Right atrium auricular region (tissue), 2 donors: ENCODE measurements at places on chromosomes 1 and 21.

GRCh38 chr1:44819196-44819607 lies 10.9 kb downstream of the BTBD19 start:
- DNase-seq = no peak

DNA sequence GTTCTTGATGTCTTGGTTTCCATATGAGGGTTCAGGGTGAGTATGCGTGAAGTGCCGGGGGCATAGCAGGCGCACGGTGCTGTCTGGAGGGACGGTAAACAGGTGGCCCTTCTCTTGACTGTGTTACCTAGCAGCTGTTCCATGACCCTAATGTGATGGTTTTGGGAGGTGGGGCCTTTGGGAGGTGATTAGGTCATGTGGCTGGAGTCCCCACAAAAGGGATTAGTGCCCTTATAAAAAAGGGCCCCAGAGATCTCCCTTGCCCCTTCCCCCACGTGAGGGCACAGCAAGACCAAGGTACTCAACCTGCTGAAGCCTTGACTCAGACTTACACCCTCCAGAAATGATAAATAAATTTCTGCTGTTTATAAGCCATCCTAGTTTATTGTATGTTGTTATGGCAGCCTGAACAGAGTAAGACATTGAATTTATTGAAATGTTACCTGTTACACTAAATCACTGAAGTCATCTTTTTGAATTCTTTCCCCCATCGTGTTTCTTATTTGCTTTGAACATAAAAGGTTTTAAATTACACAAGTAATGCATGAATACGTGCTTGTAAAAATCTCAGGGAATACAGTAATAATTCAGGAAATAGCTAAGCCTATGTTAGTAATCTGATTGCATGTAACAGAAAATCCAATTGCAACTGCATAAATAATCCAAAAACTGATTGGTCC lies 15.6 kb downstream of the TRAPPC10 start:
- no peak for DNase-seq

DNA sequence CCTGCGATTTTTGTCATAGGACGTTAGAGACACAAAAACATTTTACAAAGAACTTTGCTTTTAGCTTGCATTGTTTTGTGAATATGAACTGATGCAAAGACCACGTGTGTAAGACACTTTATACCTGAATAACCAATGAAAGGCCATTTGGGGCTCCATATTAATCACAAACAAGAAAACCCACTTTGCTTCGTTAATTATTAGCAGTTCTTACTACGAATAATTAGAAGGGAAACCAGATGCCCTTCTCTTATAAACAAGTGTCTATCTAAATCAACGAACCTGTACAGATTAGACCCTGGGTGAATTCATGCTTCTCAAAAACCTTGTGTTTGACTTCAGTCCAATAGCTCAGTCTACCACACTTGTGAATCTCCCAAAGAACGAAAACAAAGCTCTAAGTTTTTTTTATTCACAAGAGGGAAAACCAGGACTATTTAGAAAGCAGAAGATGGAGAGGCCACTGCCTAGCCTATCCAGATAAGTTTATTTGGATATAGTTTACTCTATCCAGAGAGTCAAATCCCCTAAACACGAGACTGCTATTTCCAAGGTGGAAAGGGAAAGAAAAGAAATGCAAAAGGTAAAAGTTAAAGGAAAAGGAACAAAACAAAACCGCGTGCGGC lies 897 bp downstream of the CYYR1 start:
- no peak for DNase-seq

GRCh38 chr1:115547696-115548095 lies 94.1 kb upstream of the VANGL1 start:
- no peak for DNase-seq

DNA sequence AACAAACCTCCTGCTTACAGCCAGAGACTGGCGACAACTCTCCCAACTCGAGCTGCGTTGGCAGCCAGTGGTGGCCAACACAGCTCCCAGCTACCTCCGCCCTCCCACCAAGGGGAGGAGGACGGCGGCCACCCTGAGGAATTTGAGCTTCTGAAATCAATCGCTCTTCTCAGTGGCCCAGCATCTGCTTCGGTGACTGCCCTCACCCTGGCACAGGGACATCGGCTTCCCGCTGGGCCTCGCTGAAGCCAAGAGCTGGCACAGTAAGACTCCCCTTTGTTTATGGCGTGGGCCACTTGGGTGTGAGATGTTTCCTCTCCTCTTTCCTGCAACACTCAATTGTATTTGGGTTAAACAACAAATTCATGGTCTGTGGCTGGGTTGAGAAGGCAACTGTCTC lies 136.2 kb downstream of the ZBTB18 start:
- DNase-seq = no peak

- DNase-seq = no peak
These were observed 62.3 kb downstream of the LYPLAL1 start for GRCh38 chr1:219235903-219236481.

GRCh38 chr1:199020051-199020450 lies 381.2 kb downstream of the PTPRC start:
- DNase-seq = no peak

GRCh38 chr21:15735409-15735808 lies 5.6 kb downstream of the USP25 start:
- no peak for DNase-seq

DNA sequence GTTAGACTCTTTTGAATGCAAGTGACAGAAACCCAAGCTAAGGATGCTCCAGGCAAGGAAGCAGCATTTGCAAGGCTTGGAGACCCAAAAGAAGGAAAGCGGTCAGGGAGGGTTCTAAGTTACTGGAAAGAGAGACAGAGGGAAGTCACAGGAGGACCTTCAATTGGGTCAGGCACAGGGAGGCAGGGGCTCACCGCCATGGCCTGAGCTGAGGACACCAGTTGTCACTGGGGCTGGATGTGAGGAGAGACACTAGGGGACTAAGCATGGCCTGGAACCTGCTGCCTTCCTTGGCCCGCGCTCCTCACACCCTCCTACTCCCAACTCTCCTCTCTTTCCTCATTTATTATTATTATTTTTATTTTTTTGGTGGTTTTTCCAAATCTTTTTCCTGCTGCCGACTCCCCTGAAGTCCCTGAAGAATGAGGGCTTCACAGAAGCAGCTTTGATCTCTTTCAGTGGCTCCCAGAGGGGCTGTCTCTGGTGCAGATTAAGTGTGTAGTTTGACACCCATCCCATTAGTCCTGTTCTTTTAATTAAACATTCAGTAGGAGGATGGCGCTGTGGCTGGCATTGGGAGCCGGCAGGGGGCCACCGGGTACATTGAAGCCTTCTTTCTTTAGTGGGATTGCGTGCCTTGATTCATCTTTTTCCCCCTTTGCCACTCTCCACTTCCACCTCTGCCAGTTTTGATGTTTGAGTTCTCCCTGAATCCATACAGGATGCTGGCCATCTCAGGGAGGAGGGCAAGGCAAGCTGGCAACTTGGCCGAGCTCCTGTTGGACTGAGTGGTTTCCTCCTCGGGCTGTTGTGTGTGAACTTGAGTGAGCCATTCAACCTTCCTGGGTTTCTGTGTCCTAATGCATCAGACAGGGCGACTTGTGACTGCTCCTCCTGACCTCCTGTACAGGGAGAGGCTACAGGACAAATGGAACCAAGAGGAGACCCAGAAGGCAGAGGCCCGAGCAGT lies 59.3 kb downstream of the MDM4 start:
- no peak for DNase-seq

GRCh38 chr1:54810153-54810942 lies 9.2 kb upstream of the TTC22 start:
- DNase-seq = peak; percentile 63

GRCh38 chr1:165671526-165671925 lies 26.8 kb downstream of the ALDH9A1 start:
- DNase-seq = no peak

GRCh38 chr1:172238965-172239364 lies 181.5 kb upstream of the C1orf105 start:
- DNase-seq = no peak

- DNase-seq = no peak
These were observed 253.2 kb downstream of the PTPRC start for GRCh38 chr1:198892065-198892464.

DNA sequence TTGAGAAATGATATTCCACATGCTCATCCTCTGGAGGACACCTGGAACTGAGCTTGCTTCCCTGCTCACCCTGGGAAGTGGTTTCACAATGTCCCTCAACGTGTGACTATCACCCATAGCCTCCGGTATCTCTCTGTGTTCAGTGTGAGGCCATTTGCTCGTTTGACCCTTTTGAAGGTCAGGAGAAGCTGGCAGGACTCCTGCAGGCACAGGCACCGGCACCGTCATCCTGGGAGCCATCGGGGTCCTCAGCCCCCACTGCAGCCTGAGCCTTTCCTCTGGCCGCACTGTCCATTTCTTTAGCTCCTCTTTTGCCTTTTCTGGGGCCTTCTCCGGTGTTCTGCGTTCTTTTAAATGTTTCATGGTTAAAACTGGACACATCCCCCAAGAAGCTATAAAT lies 159.6 kb upstream of the COL6A1 start:
- DNase-seq = peak; percentile 11

GRCh38 chr1:20588634-20589225 lies at the start of gene CDA:
CDA (plus strand) TSS chr1:20589097; CDS start chr1:20589130, 33 bp downstream.
- DNase-seq = peak; percentile 59

- no peak for DNase-seq
These were observed 105.8 kb downstream of the GLIS1 start for GRCh38 chr1:53633073-53633704.

GRCh38 chr1:108657356-108658080 lies 3.4 kb downstream of the HENMT1 start:
- no peak for DNase-seq

DNA sequence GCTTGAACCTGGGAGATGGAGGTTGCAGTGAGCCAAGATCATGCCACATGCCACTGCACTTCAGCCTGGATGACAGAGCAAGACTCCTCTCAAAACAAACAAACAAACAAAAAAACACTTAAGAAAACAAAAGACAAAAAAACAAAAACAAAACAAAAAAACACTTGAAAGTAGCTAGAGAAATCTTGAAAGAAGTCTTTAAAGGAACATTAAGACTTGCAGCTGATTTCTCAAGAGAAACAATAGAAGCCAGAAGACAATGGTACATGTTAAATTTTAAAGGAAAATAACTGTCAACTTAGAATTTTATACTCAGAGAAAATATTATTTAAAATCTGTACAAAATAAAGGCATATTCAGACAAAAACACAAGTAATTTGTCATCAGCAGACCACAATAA lies 71.3 kb downstream of the HLX start:
- DNase-seq = no peak

GRCh38 chr1:247298701-247299100 lies 33.0 kb downstream of the ZNF496 start:
- DNase-seq = no peak

DNA sequence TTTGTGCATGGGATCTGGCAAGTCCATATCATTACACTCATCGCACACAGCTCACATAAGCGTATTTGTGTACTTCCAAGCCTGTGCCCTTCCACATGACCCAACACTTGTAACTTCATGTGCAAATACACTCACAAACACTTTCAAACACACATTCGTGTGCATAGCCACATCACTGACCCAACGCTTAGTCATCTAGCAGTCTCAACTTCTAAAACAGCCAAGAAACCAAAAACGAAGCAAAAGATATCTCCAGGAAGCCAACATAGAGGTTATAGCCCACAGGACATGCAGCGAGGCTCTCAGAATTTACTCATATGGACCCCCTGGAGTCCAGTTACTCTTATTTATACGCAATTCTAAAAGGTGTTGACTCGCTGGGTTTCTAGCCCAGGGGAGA lies 10.9 kb upstream of the GOLT1A start:
- DNase-seq = no peak

- DNase-seq = no peak
These were observed 1.5 kb downstream of the LHX8 start for GRCh38 chr1:75135573-75136194.

DNA sequence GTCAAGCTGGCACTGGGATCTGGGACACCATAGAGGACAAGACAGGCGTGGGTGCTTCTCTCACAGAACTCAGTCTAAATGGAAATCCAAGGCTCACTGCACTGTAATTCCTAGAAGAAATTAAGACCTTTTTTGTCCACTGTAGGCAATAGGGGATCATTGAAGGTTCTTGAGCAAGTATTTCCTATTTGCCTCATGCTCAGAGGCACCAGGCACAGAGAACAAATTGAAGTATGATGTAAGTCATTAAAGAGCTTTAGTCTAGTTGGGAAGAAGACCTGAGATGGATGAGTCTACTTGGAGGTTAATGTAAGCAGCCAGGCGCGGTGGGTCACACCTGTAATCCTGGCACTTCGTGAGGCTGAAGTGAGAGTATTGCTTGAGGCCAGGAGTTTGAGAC lies 34.6 kb downstream of the EIF2D start:
- no peak for DNase-seq

GRCh38 chr1:246460406-246460805 lies 46.7 kb downstream of the SMYD3 start:
- no peak for DNase-seq

DNA sequence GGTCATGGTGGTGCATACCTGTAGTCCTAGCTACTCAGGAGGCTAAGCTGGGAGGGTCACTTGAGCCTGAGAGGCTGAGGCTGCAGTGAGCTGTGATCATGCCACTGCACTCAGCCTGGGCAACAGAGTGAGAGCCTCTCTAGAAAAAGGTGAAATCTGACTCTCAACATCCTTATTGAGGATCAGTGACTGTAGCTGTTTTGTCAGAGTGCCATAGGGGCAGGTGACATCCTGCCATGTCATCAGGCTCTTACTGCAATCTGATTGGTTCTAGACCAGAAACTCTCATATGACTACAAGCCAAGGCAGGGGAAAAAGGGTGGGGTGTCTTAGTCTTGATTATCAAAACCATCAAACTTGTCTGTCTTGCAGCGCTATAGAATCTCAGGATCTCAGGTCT lies 62.8 kb upstream of the NGF start:
- DNase-seq = no peak

GRCh38 chr1:200969726-200970561 lies 53.6 kb downstream of the KIF21B start:
- DNase-seq = no peak

- DNase-seq = no peak
These were observed 49.3 kb downstream of the AZIN2 start for GRCh38 chr1:33130297-33130696.

GRCh38 chr1:176820391-176821031 lies 344.0 kb downstream of the ASTN1 start:
- no peak for DNase-seq

- DNase-seq = no peak
These were observed 44.7 kb downstream of the CAPN2 start for GRCh38 chr1:223756806-223757700.

DNA sequence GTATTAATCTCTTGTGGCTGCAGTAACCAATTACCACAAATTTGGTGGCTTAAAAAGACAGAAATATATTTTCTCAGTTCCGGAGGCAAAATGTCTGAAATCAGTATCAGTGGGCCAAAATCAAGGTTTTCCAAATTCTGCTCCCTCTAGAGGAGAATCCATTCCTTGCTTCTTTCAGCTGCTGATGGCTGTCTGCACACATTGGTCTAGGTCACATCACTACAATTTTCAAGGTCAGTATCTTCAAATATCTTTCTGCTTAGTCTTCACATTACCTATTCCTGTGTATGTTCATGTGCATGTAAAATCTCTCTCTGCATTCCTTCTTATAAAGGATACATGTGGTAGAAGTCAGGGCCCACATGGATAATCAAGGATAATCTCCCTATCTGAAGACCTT lies 999.4 kb downstream of the KCNT2 start:
- DNase-seq = no peak
